ENCODE measurements at places on chromosomes 4 and X.

DNA sequence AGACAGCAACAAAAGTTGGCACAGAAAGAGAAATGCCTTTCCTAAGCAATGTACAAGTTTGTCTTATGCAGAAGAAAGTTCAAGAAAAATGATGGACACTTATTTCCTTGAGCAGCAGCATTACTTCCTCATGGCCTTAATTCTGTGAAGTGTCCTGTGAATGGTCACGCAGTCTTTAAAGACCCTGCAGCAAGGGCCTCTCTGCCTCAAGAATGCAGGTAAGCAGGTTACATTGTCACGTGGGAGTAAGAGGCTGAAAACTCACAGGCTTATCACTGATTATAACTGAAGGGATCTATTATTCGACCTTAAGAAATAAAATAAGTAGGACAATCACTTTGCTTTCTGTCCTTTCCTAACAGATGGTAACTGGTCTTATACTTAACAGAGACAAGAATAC lies 109.1 kb downstream of the ATP8A1 start:
- no peak for DNase-seq

DNA sequence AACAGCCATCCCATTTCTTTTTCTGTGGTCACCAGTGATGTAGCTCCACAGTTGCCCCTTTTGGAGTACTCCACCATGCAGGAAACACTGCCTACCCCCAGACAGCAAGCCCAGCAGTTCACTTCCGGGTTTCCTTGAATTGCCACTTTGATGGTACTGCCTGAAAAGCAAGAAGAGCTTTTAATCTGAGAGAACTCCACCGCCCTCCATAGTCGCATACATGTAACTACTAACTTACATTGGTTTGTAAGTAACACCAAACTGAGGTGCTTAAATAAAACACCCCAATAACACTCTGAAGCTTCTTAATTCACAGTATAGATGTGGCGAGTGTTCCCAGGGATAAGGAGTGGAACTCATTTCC lies 53.6 kb upstream of the HPSE start:
- peak; percentile 22 for DNase-seq

DNA sequence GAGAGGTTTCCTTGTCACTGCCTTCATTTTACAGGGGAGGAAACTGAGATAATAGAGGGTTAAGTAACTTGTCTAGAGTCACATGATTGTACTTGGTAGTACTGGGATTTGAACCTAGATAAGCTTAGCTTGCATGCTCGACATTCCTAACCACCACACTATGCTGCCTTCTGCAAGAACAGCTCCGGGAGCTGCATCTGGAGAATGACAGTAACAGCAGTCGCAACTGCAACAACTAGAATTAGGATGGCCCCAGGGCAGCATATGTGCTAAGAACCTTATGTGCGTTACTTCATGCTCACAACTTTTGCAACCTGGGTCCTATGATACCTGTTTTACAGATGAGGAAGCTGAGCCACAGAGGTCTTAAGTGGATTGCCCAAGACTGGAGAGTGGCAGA lies 89.5 kb upstream of the LCORL start:
- no peak for DNase-seq

DNA sequence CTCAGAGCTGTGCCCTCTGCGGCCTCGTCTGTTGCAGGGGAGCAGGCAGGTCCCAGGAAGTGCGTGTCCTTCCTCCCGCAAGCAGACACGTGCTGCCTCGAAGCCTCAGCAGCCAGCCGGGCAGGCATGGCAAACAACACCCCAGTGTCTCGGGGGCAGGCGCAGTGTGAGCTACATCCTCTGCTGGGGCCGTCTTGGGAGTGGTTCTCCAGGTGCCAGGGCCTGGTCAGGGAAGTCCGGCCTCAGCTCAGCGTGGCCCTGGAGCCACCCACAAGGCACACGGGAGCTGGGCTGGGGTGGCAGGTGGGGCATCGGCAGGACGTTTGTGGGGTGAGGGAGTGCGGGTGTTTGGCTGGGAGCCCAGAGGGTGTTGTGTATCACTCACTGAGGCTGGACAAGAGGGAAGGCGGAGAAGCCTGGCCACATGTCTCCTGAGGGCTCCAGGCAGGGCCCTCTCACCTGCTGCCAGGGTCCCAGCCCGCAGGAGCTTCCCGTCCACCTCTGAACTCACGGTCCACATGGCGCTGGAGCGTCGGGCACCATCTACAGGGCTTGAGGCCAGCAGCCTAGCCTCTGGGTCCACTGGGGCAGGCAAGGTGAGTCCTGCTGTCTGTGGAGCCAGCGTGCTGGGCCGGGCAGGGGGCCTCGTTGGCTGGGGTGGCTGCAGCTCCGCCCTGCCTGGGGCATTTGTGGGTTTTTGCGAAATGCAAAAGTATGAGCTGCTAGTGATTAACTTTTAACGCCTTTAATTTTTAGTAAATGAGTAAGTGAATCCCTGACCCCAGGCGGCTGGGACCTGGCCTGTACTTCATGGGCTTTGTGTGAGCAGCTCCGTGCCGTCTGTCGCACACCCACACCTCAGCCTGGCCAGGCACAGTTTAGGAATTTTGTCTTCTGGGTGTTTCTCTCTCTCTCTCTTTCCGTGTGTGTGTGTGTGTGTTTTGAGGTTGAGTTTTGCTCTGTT lies 17.3 kb upstream of the UVSSA start:
- DNase-seq: no peak

DNA sequence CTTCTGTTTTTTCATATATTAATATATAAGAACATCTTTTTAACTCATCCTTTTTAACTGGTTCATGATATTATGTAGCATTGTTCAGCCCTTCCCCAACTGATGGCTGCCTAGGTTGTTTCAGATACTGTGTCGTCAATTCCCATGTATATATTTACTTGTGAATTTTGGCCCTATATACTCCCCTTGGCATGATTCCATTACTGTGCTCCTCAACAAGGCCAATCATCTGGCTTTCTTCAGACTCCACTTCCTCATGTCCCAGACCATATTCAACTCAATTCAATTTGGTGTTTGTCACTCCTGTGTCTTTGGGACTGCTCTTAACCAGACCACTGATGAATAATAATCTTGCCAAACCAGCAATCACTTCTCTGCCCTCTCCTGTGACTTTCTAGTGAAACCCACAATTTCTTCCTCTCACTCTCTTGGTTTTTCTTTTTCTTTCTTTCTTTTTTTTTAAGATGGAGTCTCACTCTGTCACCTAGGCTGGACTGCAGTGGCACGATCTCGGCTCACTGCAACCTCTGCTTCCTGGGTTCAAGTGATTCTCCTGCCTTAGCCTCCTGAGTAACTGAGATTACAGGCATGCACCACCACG lies 2.7 kb upstream of the WDR45 start:
- no peak for DNase-seq

DNA sequence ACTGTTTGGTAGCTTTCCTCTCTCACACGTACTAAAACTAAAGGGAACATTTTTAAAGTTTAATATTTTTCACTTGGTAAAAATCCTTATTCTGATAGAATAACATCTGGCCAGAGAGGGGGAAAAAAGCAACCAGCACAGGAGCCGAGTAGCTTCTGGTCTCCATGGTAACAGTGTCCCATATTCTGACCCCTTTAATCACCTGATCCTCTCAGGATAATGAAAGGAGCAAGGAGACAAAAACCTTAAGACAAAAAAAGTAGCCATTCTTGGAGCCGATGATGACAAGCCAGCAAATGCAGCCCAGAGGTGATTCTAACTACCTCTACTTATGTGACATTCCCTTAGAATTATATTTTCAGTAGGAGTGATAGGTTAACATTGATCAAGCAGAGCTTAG lies 126.6 kb downstream of the SLC39A8 start:
- no peak for DNase-seq

DNA sequence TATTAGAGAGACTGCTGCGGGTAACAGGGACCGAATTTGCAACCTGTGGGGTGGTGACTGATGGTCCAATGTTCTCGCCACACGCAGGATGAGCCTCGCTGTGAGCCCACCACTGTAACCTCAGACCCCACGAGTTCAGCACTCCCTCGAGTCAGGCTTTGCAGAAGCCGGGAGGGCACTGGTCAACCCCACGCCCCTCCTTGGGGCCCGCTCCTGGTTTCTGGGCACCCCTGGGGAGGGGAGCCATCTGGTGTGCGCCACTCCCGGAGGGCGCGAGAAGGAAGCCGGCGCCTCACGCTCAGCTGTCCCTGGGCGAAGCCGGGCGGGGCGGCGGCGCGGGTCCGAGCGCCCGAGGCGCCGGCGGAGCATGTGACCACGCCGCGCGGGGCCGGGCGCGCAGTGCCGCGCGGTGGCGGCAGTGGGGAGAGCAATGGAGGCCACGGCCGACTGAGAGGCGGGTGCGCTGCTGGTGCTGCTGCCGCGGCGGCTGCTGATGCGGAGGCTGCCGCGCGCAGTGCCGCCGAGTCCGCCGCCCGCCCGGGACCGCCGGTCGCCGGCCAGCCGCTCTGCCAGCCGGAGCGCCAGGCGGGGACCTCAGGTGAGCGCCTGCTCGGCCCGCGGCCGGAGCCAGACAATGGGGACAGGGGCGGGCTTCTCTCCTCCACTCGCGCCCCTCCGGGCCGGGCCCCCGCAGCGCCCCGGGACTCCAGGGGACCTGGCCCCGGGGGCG lies 100.1 kb downstream of the CEP135 start:
- peak; percentile 66 for DNase-seq

GRCh38 chr4:136690360-136690759 lies 841.9 kb downstream of the PCDH18 start:
- DNase-seq: no peak

DNA sequence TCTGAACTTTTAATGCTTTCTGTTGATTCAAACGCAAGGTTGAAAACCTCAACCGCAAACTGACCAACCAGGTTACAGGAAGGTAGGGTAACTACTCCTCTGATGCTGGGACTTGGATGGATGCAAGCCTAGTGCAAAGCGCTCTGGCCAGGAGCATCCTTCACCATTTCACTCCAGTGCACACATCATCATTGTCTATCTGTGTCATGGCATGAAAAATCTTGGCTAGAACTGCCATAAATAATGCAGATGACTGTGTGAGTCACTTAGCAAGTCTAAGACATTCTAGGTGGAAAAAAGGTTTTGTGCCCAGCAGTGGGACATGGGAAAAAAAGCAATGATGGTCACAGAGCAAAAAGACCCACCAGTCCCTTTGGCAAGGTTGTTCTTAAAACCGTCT lies 10.9 kb downstream of the ADGRA3 start:
- no peak for DNase-seq

GRCh38 chrX:15373976-15374375 lies 10.2 kb downstream of the VEGFD start:
- DNase-seq: no peak

- no peak for DNase-seq
Measured at GRCh38 chrX:43096830-43097229, 318.9 kb upstream of the PPP1R2C start.

GRCh38 chr4:136390824-136391223 lies 1141.5 kb downstream of the PCDH18 start:
- DNase-seq: no peak

DNA sequence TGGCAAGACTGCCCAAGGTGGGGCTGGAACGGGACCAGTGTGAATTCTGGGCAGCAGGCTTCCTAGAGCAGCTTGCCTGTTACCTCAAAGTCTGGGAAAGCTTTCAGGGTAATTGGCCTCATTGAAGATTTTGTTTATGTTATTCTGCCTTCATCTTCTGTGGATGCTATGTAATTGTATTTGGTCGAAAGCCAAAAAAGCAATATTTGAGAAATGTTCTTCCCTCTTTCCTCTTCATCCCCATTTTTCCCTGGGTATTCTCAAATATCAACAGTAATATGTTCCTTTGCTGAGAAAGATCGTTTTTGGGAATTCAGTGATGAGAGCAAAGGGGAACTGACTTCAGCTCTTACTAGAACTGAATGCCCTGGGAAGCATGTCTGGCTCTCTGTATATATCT lies 12.9 kb downstream of the TMEM131L start:
- no peak for DNase-seq

DNA sequence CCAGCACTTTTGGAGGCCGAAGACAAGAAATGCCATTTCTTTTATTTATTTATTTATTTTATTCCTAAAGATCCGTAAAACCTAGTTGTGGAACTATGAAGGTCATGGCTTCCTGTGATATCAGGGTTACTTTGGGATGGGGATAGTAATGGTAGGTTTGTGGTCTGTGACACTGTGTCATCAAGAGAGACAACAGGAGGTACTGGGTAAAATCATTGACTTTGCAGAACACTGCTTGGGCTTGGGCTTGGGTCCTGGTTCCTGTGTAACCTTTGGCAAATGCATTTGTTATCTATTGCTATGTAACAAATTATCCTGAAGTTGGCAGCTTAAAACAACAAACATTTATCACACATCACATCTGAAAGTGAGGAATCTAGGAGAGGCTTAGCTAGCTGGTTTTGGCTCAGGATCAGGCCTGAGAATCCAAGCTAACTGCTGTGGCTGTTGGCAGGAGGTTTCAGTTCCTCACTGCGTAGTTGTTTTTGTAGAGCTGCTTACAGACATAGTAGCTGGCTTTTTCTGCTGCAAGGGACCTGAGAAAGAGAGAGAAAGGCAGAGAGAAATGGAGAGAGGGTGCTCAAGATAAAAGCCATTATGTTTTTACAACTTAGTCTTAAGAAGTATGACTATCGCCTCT lies 576.4 kb upstream of the SLIT2 start:
- no peak for DNase-seq

DNA sequence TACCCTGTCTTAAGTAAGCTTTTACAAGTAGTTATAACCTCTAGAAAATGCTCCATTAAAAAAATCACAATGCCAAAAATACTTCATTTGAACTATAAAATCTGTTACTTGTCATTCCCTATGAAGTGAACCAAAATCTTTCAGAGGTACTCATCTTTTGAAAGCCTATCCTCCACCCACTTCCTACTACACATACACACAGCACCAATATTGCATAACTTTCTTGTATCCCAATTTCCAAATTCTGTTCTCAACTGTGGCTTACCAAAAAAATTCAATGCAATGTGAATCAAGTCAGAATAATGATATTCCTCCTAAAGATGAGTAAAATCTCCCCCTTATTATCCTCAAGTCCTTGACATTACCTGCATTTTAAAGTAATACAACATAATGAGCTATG lies 15.9 kb downstream of the DHX15 start:
- DNase-seq: no peak

DNA sequence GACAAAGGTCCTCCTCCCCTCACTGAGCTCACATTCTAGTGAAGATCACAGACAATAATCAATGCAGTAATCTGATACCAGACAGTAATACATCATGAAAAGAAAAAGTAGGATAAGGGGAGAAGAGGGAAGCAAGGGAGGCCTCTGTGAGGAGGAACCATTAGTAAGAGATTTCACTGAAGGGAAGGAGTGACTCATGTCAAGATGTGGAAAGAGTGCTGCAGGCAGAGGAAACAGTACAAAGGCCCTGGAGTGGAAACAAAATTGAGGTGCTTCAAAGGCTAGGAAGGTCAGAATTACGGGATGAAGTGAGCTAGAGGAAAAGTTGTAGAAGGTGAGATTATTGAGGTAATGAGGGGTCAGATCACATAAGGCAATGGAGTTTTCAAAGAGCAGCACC lies 38.1 kb downstream of the LAMTOR3 start:
- peak; percentile 82 for DNase-seq

DNA sequence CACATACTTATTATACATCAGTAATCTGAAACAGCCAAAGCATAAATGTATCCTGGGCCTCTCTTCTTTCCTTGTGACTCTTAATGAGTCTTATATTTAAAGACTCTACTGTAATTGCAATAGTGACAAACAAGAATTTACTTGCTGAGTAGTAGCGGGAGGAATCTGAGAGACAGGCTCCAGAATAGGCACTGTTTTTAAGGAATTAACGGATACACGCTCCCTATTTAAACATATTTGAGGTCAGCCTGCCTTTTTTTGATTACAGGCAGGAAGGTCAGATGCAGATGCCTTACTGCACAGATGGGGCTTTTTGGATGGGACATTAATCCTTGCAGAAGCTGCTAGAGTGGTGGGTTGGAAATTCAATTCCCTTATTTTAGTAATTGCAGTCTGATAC lies 196.3 kb upstream of the ANXA3 start:
- DNase-seq: no peak

GRCh38 chr4:184343502-184344177 lies 126.0 kb upstream of the ENPP6 start:
- DNase-seq: peak; percentile 81

- DNase-seq: no peak
Measured at GRCh38 chrX:115269051-115269683, 20.3 kb upstream of the LUZP4 start.

Data from inflammatory macrophage (primary cell).